ENCODE measurements at places on chromosomes 7 and 10.

DNA sequence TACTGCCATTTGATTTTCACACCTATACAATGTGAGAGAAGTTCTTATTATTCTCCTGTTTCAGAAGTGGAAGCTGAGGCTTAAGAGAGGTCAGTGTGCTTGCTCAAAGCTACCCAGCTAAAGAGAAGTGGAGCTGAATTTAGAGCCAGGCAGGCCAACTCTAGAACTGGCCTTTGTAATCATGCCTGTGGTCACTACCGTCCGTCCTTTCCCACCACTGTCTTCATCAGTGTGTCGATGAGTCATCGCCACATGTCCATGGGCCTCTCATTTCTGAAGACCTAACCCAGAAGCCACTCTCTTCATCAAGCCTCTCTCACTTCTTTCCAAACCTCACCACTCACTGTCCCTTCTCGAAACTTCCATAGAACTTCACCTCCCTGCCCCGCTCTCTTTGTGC lies 237.8 kb downstream of the KIAA1217 start:
- no peak for DNase-seq

DNA sequence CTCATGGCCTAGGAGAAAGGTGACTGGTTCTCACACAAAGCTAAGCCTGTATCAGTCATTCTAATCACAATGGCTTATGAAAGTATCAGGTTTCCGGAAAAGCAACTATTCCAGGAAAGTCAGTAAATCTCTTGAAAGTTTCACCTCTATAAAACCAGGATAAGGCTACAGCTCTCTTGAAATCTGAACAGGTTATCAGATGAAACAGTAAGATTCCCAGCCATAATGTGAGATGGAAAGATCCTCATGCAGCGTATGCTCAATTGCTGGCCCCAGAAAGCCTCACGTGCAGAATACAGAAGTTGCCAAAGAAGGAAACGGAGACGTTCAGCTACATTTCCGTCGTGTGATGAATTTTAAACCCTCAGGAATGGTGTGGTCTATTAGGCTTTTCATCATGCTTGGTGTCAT lies 90.0 kb downstream of the PFKFB3 start:
- DNase-seq, result no peak

DNA sequence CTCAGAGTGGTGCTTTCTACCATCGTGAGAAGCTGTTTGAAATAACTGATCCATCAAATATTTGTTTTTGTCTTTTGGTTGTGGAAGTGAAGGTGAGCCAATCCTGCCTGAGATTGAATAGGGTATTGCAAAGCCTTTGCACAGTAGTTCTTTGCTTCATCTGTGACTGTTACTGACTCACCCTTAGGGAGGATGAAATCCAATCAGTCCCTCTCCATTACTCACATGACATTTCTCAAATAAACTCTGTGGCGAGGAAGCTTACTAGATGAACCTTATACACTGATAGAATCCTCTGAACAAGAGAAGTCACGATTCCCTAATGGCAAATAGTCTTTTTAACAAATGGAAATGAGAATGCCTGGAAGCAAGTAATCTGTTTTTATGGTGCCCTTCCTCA lies 31.9 kb downstream of the HEPACAM2 start:
- DNase-seq, result no peak

DNA sequence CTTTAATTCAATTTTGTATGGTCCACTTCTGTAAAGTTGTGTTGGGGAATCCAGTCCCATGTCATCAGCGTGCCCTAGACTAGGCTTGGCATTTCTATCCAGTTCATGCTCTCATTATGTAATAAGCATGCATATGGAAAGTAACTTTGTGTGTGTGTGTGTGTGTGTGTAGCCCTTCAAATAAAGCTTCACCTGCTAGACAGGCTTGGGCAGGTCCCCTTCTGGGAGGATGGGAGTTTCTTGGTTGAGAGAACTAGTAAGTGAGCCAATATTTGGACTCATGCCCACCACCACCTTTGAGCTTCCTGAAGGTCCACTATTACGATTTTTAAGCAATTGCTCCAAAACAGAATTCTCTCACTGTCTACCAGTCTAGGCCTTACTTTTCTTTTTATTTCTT lies 6.9 kb downstream of the BZW2 start:
- no peak for DNase-seq

- no peak for DNase-seq
Observed at GRCh38 chr10:29530112-29530976, 104.4 kb downstream of the SVIL start.

DNA sequence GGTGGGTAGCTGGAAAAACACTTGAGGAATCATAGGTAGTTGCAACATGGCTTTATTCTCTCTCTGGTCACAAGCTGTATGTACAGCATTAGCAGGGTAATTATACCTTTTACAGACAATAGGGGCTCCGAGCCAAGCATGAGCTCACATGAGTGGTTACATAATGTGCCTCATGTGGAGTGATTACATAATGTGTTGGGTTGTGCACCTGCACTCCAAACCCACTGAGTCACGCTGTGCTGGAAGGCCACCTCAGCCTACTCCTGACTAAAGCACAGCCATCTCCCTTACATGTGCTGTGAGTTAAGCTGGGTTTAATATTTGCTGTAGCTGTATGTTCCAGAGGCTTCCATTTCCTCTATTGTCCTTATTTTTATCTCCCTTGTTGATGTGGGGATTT lies 348.7 kb upstream of the SEMA3C start:
- no peak for DNase-seq
